ENCODE measurements at places on chromosomes 11 and 22.

DNA sequence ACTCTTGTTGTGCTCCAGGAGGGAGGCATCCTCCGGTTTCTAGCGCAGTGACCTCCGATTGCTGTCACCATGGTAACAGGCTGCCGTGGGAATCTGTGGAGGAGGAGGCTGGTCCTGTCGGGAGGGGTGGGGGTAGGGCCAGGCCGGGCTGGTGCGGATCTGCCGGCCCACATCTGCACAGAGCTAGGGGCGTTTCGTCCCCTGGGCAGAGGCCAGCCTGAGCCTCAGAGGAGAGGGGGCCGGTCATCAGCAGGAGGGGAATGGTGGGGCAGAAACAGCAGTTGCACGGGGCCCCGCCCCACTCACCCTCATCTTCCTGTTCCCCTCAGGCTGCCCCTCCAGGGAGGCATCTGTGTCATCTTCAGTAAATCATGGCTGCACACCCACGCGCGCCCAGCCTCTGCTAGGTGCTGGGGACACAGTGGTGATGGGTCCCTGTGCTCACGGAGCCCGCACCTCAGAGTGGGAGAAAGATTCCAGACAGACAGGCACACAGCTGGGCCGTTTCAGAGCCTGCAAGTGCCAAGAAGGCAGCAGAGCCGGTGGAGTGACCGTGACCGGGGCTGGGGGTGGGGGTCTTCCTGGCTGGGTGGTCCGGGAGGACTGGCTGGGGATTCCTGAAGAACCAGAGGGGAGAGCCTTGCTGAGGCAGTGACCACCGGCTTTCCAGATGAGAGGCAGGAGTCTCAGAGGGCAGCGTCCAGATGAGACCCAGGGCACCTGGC is 120.5 kb downstream of the CACNA1I start:
- peak; percentile 3 for DNase-seq

- DNase-seq = no peak
These were observed 21.6 kb downstream of the TMPRSS5 start for GRCh38 chr11:113684496-113684895.

DNA sequence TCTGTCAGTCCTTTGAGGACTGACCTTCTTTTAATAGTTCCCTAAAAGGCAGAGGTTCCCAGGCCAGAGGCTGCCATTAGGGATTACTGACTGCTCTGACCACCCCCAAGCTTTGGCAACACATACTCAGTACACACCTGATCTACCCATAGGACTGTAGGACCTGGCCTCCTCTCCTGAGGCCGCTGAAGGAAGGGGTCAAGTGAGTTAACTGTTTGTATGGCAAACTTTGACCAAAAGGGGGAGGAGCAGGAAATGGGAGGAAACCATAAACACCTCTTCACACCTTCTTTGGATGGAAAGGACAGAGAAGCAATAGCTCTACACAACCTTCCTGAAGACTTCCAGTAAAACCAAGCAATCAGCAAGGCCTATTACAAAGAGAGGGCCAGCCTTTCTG is 104.0 kb downstream of the APOL5 start:
- no peak for DNase-seq

- DNase-seq = peak; percentile 42
These were observed 62.7 kb upstream of the FTH1 start for GRCh38 chr11:62030071-62030684.

DNA sequence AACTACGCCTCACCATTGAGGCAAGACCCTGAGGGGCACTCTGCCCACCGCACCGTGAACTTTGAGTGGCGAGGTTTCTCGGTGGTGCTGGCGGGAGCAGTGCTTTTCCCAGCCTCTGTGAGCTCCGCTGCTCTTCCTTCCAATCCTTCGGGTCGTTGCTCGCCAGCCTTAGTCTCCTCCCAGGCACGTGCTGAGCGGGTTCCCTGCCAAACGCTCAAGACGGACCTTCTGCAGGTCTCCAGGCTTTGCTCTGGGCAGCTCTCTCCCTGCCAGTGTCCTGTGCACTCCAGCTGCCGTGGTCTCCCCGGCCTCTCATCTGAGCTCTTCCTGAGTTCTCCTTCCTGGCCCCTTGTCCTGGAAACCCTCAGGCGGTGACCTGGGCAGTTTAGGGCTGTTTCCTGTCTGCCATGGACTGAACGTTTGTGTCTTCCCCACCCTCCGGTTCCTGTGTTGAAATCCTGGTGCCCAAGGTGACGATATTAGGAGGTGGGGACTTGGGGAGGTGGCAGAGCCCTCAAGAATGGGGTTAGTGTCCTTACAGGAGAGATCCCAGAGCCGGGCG is 11.2 kb upstream of the MUC6 start:
- DNase-seq = no peak

- DNase-seq = no peak
These were observed 255 bp upstream of the SYNGR1 start for GRCh38 chr22:39349506-39349966.

DNA sequence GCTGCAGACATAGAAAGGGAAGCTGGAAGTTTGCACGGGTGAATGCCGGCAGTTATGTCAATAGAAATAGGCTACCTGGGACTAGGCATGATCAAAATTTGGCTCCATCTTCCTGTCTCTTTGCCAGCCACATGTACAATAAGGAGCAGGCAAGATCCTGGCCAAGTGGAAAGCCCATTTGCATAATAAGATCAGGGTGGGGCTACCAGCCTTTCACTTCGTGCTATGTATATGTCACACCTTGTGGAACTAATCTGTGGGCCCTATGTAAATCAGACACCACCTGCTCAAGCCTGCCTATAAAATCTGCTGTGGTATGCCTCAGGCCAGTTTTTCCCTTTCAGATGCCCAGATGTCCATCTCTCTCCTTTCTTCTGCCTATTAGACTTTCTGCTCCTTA is 79.3 kb upstream of the DRD2 start:
- no peak for DNase-seq

- DNase-seq = no peak
These were observed 158.7 kb upstream of the ARHGAP20 start for GRCh38 chr11:110870816-110871522.

GRCh38 chr11:63883791-63884190 is 33.2 kb downstream of the RCOR2 start:
- DNase-seq = no peak

GRCh38 chr11:3737386-3737933 is 59.9 kb downstream of the NUP98 start:
- no peak for DNase-seq

GRCh38 chr11:120236169-120237107 is 3.5 kb upstream of the POU2F3 start:
- peak; percentile 36 for DNase-seq

- DNase-seq = no peak
These were observed 72.8 kb downstream of the ARL14EP start for GRCh38 chr11:30395751-30396150.

DNA sequence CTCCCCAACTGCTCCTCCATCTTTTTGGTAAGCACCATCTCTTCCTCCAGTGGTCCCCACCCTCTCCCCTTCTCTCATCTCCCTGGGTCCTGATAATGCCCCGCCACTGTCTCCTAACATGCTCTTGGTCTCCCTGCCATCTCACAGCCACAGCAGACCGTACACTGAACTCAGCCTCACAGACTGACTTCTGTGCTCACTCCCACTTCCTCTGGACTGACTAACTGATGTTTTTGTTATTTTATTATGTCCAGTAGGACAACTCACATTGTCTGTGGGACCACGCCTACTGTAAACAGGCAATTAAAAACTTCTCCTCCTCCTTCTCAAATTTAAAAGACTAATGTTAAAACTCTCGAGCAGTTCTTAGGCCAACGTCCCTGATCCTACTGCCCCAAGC is 2.6 kb upstream of the GNAZ start:
- DNase-seq = peak; percentile 2

GRCh38 chr22:30596886-30597285 is 5.2 kb upstream of the PES1 start:
- DNase-seq = no peak

DNA sequence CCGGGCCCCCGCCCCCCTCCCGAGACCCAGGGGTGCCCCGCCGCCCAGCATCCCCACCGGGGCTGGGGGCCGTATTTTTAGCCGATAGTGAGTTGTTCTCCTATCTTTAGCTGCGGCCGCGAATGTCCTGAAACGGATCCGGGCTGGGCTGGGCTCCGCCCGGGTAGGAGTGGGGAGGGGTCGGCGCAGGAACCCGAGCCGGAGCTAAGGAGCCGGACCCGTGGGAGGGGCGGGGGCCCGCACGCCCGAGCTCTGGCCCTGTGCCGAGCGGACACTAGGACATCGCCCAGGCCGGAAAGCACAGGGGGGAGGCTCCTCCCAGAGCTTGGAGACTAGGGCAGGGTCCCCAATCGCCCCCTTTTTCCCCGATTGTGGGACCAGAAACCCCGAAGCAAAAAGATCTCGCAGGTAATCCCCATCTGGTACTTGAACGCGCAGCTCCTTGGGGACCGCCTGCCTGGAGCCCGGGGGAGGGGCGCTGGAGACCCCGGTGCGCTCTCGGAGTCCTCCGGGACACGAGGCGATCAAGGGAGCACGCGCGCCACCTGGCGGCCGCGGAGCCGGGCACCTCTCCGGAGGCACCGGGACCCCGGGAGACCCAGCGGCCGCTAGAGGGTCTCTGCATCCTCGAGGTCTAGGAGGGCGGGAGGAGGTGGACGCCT is 669 bp downstream of the CDC42EP2 start:
- DNase-seq = peak; percentile 78

Data from fibroblast of pulmonary artery (primary cell).